NCI-H1417 treated with DMSO at 0.1 percent for 48 hours (cell line): ENCODE measurements at places on chromosomes 4 and X.

DNA sequence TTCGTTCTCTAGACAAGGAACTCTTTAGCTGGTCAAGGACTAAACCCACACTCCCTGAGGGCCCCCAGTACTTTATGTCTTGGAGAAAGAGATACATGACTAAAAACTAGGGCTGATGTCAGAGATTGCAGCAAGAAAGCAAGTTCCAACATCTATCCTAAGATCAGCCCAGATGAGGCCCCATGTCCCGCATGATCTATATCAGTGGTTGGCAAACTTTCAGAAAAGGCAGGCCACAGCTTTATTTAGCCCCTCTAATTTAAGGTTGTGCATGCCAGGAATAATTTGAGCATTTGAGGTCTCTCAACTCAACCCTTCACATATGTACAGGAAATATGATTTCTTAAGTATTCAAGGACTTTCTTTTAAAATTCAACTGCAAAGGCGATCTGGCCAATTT, 44.1 kb upstream of the FRMD7 start:
- DNase-seq: no peak

GRCh38 chrX:72046447-72046846, 85.3 kb downstream of the RTL5 start:
- no peak for DNase-seq

DNA sequence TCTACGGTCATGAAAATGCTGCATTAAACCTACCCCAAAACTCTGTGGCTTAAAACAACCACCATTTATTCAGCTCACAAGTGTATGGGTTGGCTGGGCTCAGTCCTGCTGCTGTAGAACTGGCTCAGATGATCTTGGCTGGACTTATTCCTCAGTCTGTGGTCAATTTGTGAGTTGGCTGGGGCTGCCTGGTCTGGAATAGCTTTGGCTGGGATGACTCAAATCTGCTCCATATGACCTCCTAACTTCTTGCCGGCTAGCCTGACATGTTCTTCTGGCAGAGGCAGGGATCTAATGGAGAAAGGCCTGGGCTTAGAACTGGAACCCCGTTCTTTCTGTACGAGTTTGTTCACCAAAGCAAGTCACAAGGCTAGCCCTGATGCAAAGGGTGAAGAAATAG, 71.7 kb downstream of the CFAP299 start:
- DNase-seq: no peak

GRCh38 chr4:147388018-147388417, 92.9 kb upstream of the EDNRA start:
- DNase-seq: no peak

DNA sequence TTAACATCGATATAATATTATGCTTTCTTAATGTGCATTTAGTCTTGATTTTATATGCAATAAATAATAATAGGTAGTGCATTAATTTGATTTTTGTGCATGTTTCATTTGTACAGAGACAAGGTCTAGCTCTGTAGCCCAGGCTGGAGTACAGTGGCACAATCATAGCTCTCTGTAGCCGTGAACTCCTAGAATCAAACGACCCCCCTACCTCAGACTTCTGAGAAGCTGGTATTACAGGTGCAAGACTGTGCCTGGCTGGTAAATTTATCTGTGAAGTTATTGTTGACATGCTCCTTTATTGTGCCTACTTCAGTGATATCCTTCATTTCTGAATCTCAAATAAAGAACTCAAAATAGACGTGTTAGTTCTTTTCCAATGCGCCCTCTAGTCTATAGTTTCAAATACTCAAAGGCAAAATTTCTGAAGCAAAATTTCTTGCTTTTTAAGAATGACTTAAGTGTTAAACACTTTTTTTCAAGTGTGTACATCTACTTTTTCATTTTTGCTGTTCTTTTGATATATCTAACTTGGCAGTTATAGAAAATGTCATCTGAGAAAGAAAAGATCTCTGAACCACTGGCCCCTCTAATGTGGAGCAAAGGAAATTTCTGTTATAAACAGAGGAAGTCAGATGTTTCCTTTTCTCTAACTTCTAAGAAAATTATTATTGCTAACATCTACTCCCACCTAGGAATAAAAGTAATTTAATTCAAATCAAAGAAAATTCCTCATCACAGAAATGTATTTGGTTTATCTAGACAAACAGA, 28.3 kb upstream of the GUCY1A1 start:
- no peak for DNase-seq

GRCh38 chr4:108060164-108060563, 70.5 kb downstream of the HADH start:
- DNase-seq: no peak

DNA sequence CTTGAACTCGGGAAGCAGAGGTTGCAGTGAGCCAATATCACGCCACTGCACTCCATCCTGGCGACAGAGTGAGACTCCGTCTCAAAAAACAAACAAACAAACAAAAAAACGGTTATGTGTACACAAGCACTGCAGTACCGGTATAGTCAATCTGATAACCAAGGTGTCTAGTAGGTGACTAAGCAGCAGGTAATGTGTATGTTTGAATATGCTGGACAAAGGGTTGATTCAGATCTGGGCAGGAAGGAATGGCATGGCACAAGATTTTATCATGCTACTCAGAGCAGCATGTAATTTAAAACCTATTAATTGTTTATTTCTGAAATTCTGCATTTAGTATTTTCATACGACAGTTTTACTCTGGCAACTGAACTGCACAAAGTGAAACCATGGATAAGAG, 41.7 kb downstream of the MAGEC1 start:
- no peak for DNase-seq

- no peak for DNase-seq
Measured at GRCh38 chr4:140094438-140095420, 59.3 kb downstream of the MAML3 start.
